Fibroblast of skin of scalp (primary cell): ENCODE measurements at places on chromosomes 6 and 20.

DNA sequence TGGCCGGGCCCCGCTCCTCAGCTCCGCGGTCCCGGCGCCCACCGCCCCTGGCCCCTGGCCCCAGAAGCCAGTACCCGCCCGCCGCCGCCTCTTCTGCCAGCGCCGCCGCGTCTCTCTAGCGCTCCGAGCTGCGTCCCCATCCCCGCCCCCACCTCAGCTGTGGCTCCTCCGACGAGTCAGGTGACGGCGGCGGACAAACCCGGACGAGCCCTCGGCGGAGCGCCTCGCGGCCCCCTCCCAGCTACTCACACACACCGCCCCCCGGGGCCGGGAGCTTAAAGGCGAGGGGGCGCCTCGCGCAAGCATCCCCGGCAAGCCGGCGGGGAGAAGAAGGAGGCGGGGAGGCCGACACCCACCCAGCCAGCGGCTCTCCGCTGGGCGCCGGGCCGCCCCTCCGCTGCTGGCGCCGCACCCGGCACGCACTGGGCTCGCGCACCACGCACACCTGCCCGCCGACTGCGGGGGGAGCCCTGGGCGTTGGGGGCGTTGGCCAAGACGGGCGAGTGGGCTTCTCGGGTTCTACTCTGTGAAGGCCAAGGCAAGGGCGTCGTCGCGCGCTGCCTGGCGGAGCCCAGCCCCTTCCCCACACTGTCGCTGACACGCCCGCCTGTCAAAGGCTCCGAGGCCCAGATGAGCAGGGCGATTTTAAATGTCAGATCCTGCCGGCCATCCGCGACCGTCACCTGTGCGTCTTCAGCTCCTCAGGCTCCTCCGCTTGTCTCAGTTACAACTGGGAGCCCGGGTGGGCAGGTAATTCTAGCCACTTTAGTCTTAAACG, at the start of gene SNAP91:
TSS of gene SNAP91 (minus strand) at position 132 of the 778 bp plus-strand sequence. CDS start 1,174 bp downstream, outside the sequence.
- DNase-seq = peak; percentile 3

DNA sequence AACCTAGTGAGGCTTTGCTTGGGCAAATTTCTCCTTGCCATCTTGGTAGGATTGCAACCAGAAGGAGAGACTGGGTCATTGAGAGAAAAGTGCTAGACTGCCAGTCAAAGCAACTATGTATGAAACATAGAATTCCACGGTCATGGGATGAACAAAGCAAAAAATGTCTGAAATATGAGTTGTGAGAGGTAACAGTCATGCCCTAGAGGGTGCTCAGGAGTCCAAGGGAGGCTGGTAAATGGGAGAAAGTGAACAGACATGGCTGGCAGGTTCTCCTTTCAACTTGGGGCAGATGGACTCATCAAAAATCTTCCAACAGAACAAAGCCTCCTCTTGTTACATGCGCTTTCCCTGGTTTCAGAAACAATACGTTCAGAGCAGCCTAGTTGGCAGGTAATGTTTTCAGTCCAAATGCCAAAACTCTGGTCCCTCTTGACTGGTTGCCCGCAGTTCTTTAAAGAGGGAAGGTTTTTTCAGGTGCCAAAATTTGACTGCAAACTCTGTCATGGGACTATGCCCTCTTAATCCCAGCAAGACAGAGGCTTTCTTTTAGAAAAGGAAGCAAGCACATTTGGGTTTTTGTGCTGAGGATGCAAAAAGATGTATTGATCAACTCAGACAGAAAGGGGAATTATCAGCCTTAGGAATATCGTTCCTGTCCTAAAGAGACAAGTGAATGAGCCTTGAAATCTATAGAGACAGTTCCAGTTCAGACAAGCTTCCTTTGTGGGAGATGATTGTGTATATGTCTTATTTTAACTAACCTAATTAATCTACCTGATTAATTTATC, 68.5 kb upstream of the SASH1 start:
- peak; percentile 54 for DNase-seq

GRCh38 chr6:10465629-10466499, 51.0 kb upstream of the TFAP2A start:
- DNase-seq = peak; percentile 22

GRCh38 chr6:89694428-89694827, 55.9 kb upstream of the LYRM2 start:
- DNase-seq = no peak

- peak; percentile 6 for DNase-seq
Observed at GRCh38 chr6:132683543-132683942, 24.6 kb upstream of the TAAR1 start.

DNA sequence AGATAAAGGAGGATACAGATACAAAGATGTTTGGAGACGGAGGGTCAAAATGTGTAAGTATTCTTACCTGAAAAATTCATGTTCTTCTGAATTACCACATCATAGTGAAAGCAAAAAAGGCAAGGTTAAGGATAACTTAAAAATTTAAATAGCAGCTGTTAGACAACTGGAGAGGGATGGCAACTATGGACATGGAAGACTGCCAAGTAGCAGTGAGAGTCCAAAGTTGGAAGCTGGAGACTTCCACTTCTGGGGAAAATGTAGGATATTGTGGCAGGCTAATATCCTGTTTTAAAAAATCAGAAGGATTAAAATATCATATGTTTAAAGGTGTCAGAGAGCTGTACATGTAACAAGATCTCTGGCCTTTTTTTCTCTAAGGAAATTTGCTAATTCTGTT, 29.8 kb downstream of the SYCP2 start:
- DNase-seq = no peak

DNA sequence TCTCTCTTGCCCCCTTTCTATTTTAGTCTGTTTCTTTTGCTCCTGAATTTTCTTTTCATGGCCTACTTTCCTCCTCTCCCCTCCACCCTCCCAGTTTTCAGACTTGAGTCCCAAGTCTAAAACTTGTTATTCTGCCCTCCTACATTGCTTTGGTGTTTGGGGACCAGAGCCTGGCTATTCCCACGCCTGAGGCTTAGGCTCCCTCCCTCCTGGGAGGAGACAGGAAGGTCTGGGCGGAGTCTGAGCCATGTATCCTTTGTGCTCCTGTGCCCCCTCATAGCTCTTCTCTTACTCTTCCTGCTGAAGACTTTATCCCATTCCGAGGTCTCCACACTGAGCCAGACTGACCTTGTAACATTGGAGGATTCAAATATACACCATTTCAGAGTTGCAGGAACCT, 69.5 kb downstream of the DAAM2 start:
- peak; percentile 32 for DNase-seq

GRCh38 chr20:53270792-53271375, 298.7 kb downstream of the TSHZ2 start:
- DNase-seq = peak; percentile 4

- DNase-seq = no peak
Observed at GRCh38 chr20:47111576-47111975, 216.9 kb downstream of the EYA2 start.

DNA sequence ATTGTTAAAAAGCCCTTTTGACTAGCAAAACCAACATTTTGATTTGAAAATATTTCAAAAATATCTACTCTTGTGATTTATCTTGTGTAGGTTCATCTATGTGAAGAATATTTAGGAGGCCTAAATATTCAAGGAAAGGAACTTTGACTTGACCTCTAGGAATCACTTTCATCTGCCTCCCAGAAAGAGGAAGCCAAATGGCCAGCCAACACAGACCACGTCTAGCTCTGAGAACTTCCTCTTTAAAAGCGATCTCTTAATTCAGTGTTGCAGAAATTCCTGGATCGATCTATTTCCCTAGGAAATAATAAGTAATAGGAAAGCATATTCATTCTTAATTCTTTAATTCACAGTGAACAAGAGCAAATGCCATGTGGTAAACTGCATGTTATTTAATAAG, 9.6 kb upstream of the MOXD1 start:
- DNase-seq = no peak

GRCh38 chr6:52829046-52829817, 11.4 kb downstream of the GSTA5 start:
- no peak for DNase-seq

DNA sequence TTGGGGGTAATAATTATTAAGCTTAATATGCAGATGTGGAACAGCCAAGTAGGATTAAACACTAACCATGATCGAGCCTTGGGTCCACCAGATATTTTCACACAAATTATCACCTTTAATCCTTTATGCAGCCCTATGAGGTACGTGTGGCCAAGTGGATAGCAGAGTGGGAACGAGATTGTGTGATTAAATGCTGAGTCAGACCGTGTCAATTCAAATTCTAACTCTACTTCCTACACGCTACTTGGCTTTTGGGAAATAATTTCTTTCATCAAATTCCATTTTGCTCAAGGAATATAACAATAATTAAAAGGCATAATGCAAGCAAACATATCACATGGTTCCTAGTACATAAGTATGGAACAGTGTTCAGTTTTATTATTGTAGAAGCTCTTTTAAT, 329.2 kb downstream of the CBLN4 start:
- no peak for DNase-seq

GRCh38 chr20:58900397-58900796, 47.9 kb downstream of the GNAS start:
- DNase-seq = no peak
